GM12865 (cell line): ENCODE measurements at places on chromosomes 13 and 19.

DNA sequence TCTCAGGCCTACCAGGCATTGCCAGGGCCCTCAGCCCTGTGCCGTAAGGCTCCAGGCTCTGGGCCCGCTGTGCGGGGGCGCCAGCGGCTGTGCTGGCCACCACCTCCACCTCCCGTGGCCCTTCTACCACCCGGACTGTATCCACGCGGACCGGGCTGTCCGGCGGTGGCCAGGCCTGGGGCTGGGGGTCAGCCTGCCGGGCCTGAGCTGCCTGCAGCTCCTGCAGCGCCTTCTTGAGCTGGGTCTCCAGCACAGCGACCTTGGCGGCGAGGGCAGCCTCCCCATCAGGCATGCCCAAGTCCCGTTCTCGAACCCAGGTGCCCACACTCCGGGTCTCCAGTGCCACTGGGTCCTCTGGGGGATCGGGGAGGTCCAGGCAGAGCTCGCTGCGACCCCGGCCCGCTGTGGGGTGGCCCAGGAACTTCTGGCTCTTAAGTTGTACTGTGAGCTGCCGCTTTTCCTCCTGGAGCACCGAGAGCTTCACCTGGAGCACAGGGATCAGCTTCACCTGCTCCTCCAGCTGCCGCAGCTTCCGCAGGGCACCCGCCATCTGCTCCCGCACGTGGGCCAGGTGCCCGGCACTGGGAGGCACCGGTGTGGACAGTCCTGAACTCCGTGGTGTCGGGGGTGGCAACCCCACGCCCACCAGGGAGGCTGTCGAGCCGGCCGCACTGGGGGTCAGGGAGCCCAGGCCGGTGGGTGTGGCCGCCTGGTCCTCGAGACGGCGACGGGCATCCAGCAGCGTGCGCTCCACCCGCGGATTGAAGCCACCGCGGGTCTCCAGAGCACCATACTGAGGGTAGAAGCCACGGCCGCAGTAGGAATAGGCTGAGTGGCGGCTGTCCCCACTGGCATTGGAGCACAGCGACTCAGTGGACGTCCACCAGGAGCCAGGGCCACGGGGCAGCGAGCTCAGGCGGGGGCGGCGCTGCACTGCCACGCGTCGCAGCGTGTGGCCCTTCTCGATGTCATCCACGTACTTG, 4.1 kb downstream of the KANK2 start:
- no peak for DNase-seq

- DNase-seq, result no peak
These were observed 5.4 kb downstream of the COL4A2 start for GRCh38 chr13:110312339-110313031.

- DNase-seq, result no peak
These were observed 46.2 kb upstream of the SGCG start for GRCh38 chr13:23134542-23134941.

DNA sequence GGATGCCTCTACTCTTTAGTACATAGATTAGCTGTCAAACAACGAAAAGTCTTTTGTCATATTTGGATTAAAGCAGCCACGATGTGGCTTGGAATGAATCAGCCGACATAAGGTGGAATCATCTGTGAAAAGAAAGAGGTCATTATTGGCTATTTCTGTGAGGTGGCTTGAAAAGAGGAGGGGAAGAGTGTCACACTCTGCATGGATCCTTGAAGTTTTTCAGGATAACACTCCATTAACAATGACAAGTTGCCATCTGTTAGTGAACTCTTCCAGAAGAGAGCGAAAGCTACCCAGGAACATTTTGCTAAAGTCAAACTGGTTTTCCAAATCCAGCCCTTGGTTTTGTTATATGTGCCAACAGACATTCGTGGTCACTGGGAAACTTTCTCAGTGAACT, 1604.8 kb downstream of the OLFM4 start:
- DNase-seq, result no peak

GRCh38 chr19:29092712-29093552, 120.0 kb downstream of the UQCRFS1 start:
- DNase-seq, result no peak

GRCh38 chr13:44425815-44426078, 52.1 kb downstream of the SERP2 start:
- DNase-seq, result no peak

DNA sequence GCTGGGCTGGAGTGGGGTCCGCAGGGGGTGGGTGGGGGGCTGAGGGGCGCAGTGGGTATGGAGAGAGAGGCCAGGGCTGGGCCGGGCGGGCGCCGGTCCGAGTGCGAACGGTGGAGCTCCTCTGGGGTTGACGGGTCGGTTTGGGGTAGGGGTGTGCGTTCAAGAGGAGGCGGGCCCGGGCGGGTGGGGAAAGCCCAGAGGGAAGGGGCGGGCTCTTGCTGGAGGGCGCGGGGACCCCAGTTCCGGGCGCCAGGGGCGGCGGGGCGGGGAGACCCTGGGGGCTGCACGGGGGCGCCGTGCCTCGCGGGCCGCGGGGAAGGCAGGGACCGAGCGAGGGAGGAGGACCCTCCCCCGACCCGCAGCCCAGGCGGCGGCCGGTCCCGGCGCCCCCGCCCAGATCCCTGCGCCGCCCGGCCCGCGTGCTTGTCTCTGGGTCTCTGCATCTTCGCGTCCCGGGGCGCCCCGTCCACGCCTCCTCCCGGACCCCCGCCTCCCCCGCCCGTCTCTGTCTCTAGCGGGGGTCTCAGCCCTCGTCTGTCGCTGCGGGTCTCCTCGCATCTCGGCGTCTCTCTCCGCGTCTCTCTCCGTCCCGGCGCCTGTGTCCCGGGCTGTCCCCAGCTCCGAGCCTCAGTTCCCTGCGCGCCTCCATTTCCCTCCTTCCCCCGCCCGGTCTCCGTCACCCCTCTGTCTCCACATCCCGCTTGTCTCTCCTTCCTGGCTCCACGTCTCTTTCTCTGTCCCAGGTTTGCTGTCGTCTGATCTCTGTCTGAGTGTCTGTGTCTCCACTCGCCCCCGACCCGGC, 8.3 kb upstream of the SHISA7 start:
- no peak for DNase-seq

- no peak for DNase-seq
These were observed 68.3 kb downstream of the FGF14 start for GRCh38 chr13:102333320-102334198.

- DNase-seq, result peak; percentile 44
These were observed 3.5 kb downstream of the MYO9B start for GRCh38 chr19:17078920-17079709.

DNA sequence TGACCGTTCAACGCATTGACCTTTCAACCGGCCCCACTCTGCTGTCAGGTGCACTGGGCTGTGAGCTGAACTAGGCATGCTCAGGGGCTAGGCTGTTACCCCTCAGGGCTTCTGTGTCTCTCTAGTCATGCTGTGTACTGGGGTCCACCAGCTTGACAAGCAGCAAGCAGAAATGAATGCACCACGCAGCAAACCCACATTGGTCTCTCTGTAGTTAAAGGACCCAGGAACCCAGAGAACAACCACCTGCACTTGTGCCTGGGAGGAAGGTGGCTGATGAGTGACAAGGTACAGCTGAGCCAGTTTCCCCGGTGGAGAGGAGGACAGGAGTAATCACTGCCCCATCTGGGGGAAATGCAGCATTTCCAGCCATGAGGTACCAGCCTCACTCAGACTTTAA, 159.9 kb downstream of the USP12 start:
- no peak for DNase-seq

DNA sequence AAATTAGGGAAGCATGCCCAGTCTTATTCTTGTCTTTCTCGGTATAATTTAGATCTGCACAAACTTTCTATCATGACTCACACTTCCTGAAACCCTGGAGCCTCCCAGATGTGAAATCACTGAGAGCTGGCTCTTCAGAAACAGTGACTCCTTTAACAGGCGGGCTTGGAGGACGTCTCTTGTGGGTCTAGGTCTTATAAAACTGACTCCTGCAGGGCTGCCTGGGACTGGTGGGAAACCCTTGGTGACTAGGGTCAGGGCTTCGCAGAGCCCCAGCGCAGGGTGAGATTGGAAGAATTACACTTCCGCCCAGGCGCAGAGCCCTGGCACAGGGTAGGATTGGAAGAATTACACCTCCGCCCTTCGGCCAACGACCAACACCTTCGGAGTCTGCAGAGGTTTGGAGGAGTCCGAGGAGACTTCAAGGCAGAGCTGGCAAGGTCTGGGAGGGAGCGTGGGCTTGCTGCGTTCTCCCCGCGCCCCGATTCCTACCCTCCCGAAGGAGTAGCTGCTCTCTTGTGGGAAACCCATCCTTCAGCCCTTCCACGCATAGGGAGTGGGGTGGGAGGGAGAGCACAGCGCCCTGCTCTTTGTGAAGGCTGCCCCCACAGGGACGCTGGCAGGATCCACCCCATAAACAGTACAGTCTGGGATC, 43.4 kb upstream of the MAP3K10 start:
- DNase-seq, result peak; percentile 40

GRCh38 chr13:47708386-47708785, 292.7 kb downstream of the SUCLA2 start:
- DNase-seq, result no peak

GRCh38 chr19:2729943-2730818, 9.0 kb upstream of the DIRAS1 start:
- no peak for DNase-seq

- no peak for DNase-seq
These were observed 28.3 kb downstream of the SMAD9 start for GRCh38 chr13:36891752-36892151.
